Neural crest cell (in vitro differentiated cells): ENCODE measurements at places on chromosomes 3 and 15. TPM values are rescaled to one million over a fixed set of nuclear protein-coding genes. Genes with fewer than 3 reads are reported as not detected.

The CCRL2 gene
- not detected in 2 replicates for total RNA-seq

The DNAJA4 gene
- total RNA-seq: not detected in 2 replicates

The BHLHE40 gene
- total RNA-seq: 0.21 and 0.32 TPM in 2 replicates

- peak; percentile 63 for DNase-seq
Observed at GRCh38 chr3:34683851-34684250, 885.4 kb downstream of the PDCD6IP start.

DNA sequence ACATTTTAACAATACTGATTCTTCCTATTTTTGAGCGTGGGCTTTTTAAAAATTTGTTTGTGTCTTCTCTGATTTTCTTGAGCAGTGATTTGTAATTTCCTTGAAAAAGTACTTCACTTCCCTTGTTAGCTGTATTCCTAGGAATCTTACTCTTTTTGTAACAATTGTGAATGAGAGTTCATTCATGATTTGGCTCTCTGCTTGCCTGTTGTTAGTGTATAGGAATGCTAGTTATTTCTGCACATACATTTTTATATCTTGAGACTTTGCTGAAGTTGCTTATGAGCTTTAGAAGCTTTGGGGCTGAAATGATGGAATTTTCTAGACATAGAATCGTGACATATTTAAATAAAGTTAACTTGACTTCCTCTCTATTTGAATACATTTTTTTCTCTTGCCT, 582.8 kb upstream of the BCHE start:
- no peak for DNase-seq

DNA sequence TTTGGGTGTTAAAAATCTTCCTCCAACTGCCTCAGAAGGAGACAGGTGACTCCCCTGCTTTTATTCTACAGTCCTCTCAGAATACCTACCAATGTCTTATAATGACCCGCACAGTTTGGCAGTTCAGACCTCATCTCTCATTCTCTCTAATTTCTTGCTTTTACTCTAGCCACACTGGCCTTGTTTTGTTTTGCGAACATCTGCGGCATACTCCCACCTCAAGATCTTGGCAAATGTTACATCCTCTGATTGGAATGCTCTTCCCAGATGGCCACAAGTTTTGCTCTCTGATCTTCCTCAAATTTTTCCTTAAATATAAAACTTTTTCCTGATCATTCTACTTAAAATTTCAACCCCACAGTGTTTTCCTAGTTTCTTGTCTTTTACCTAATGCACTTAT, 94.1 kb downstream of the PLSCR2 start:
- DNase-seq: no peak
